GM03348 (cell line): ENCODE measurements at places on chromosomes 13 and 19.
A peak's percentile ranks its signal among the peaks of the same experiment; 100 is the strongest.

DNA sequence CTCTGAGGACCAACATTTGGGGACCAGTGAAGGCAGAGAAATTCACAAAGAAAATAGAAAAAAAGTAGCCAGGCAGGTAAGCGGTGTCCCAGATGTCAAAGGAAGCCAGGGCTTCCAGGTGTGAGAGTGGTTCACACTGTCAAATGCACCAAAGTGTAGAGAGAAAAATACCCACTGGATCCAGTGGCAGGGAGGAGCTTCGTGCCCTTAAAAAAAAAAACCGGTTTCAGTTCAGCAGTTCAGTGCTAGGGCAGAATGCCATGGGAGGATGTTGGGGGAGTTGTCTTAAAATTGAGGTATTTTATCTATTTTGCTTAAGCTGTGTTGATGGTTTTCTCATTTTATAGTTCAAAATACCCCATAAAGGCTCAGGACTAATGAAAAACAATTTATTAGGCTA, 47.8 kb upstream of the C1QTNF9 start:
- no peak for DNase-seq

GRCh38 chr13:98240135-98240534, 63.1 kb upstream of the RNF113B start:
- DNase-seq, result no peak

- no peak for DNase-seq
Measured at GRCh38 chr13:37736045-37736444, 133.5 kb downstream of the TRPC4 start.

- DNase-seq, result peak; percentile 8
Measured at GRCh38 chr19:14183741-14184350, 22.1 kb downstream of the ADGRL1 start.

GRCh38 chr13:100667894-100668293, 6.7 kb downstream of the TMTC4 start:
- no peak for DNase-seq

- peak; percentile 65 for DNase-seq
Measured at GRCh38 chr13:110444226-110444653, 117.3 kb downstream of the RAB20 start.

- DNase-seq, result no peak
Measured at GRCh38 chr19:6733338-6734095, 3.9 kb downstream of the GPR108 start.

GRCh38 chr13:79197933-79198332, 208.1 kb downstream of the RBM26 start:
- no peak for DNase-seq

DNA sequence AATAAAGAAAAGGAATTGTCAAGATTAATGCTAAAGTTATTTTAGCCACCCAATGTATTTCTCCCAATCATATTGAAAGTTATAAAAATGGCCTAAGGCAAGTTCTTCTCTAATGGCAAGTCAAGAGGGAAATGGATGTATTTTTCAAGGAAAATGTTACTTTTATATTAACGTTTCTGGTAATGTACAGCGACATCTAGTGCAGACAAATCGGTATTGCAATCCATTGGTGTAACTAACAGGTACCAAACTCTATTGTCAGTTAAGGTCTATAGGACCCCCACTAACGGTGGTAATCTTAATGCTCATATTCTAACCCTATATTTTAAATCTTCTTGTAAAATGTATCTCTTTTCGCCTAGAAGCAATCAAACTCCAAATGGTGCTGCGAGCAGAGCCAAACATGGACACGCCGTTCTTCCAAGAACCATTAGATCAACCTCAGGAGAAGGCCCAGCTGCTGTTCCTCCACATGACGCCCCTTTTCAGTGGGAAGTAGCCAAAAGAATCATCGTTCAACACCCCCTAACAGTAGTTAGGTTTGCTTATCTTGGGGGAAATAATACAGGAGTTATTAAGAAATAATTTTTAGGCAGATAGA, 98.5 kb upstream of the PABPC3 start:
- DNase-seq, result peak; percentile 42

- no peak for DNase-seq
Measured at GRCh38 chr13:47120282-47120681, 223.4 kb upstream of the HTR2A start.

GRCh38 chr13:99264051-99264450, 5.9 kb upstream of the GPR18 start:
- DNase-seq, result no peak

- no peak for DNase-seq
Measured at GRCh38 chr13:44778761-44779484, 202.8 kb upstream of the TSC22D1 start.

DNA sequence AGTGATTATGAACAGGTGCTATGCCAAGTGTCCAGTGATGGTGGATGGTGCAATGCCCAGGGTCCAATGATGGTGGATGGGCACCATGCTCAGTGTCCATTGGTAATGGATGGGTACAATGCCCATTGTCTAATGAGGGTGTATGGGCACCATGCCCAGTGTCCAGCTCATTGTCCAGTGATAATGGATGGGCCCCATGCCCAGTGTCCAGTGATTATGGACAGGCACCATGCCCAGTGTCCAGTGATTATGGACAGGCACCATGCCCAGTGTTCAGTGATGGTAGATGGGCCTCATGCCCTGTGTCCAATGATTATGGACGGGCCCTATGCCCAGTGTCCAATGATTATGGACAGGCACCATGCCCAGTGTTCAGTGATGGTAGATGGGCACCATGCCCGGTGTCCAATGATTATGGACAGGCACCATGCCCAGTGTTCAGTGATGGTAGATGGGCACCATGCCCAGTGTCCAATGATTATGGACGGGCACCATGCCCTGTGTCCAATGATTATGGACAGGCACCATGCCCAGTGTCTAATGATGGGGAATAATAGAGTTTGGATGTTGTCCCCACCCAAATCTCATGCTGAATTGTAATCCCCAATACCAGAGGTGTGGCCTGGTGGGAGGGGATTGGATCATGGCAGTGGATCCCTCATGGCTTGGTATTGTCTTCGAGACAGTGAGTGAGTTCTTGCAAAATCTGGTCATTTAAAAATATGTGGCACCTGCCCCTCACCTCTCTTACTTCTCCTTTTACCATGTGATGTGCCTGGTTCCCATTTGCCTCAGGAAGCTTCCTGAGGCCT, 87.8 kb downstream of the ANKRD10 start:
- DNase-seq, result no peak

- DNase-seq, result peak; percentile 33
Measured at GRCh38 chr19:49924004-49924880, 4.8 kb upstream of the ATF5 start.

DNA sequence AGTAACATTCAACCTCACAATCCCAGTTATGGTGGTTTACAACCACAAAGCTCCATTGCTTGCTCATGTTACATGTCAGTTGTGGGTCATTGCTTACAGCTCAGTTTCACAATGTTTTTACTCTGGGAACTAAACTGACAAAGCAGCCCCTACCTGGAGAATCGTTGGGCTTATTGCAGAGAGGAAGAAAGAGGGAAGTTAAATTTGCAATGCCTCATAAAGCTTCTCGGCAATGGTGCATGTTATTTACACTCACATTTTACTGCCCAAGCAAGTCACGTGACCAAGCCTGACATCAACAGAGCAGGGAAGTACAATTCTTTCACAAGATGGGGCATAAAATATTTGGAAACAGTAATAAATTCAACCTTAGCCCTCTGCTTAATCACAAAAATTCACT, 441.6 kb downstream of the TDRD3 start:
- DNase-seq, result no peak

DNA sequence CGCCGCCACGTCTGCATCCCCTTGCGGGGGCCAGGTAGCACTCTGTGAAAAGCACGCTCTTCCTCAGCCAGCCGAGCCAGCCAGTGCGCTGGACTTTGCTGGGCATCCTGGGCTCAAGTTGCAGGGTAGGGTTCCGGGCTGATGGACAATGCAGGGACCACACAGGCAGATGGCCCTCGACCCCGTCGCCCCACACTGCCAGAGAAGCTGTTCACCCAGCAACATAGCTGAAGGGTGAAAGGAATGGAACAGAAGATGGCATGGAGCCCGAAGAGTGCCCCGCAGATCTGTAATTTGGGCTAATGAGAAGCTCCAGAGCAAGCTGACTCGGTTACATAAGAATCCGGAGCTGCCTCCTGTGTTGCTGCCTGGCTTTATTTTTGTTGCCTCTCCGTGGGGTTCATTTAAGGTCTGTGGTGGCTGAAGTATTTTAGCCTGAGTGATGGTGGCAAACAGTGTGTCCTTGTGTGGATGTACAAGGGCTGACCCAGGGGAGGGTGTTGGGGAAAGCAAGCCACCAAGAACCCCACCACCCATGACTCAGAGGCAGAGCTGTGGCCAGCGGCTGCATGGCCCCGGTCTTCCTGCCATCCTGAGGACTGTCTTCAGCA, 105.8 kb downstream of the SOX1 start:
- DNase-seq, result no peak

DNA sequence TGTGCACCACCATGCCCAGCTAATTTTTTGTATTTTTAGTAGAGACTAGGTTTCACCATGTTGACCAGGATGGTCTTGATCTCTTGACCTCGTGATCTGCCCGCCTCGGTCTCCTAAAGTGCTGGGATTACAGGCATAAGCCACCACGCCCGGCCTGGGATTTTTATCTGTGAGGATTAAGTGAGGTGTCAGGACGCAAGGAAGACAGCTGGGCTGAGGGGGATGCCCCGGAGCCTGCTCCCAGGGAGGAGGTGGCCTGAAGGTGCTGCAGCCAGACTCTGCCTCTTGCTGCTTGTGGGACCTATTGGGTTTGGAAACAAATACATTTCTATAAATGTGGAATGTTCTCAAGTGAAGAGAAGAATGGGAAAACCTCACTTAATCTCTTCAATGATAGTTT, 131.6 kb downstream of the OLFM4 start:
- DNase-seq, result no peak

DNA sequence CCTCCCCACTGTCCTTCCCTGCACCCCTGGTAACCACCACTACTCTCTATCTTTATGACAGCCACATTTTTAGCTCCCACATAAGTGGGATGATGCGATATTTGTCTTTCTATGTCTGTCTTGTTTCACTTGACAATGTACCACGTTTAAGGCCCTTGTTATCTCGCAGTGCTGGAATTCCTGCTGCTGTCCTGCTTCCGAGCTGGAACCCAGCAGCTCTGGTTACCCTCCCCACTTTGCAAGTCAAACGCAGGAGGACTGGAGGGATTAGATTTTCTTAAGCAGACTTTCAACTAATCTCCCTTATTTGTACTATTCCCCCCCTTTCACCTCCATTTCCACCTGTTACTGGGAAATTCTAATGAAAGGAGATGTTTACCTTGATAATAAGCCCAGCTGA, 59.1 kb upstream of the PDX1 start:
- DNase-seq, result no peak

DNA sequence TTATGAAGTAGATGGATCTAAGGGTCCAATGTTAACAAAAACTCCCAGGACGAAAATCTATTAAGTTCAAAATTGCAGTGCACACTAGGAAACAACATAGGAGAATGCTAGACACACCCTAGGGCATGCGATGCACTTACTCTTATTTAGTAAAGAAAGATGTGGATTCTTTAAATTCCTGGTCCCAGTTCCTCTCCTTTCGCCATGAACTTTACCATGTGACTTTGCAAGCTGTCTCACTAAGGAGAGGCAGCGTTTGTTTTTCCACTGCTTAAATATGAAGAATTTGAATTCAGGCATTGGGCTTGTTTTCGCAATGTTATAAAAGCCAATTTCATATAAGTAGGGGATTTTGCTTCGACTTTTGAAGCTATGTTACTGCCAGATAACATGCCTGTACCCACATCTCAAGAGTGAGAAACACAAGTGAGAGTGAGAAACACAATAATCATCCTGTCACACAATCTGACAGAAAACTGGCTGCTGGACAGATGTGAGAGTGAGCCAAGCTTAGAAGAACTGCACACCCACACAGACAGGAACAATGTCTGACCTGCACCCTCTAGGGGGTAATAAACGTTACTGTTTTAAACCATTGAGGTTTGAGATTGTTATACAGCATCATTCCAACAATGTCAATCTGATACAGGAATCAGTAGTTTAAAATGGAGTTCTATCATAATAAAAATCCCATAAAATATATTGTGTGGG, 1308.4 kb downstream of the SLITRK5 start:
- DNase-seq, result no peak

- no peak for DNase-seq
Measured at GRCh38 chr13:25001476-25002206, 94.3 kb upstream of the PABPC3 start.

GRCh38 chr13:86038490-86038889, 239.3 kb upstream of the SLITRK6 start:
- DNase-seq, result no peak

DNA sequence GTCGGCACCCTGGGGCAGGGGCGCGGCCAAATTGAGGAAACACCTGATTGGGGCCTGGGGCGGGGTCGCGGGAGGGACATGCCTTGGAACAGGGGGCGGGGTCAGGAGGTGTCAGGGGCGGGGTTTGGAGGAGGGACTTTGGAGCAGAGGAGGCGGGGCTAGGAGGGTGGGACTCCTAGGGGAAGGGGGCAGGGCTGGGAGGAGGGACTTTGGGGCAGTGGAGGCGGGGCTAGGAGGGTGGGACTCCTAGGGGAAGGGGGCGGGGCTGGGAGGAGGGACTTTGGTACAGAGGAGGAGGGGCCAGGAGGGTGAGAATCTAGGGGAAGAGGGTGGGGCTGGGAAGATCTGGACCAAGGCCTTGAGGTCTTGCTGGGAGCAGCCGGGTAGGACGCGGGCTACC, 21.9 kb downstream of the GRIN2D start:
- DNase-seq, result peak; percentile 51

DNA sequence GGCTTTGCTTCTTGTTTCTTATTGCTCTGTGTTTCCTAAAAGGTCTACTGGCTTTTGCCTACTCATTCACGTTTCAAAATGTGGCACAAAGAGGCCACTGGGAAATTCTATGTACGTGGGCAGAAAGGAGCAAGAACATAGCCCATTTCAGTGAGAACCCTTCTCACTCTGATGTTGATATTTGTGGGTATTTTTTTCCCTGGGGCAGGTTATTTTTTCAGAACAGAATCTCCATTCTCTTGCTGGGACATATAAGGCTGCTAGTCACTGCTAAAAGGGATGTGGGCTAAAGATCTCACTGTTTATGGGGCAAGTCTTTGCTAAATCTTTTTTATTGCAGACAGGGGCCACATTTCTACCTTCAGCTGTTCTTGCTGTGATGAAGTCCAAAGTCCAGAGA, 27.1 kb downstream of the EDNRB start:
- no peak for DNase-seq
